ENCODE measurements at places on chromosomes 16 and 17. TPM values are rescaled to one million over a fixed set of nuclear protein-coding genes. Genes with fewer than 3 reads are reported as not detected.

Gene TSPAN10
- 0.48 TPM for total RNA-seq

Gene KRTAP9-8
- not detected for total RNA-seq

Gene SLFN12
- total RNA-seq: 13.6 TPM

Gene GRAP
- total RNA-seq: 43.4 TPM

Gene CDRT15
- total RNA-seq: not detected

Gene ACSM3
- total RNA-seq: 6.3 TPM

Gene SLC6A4
- total RNA-seq: not detected

Gene GPRC5C
- total RNA-seq: 0.96 TPM

Gene LHX1
- not detected for total RNA-seq

Gene KRTAP4-5
- total RNA-seq: not detected

Gene VASN
- total RNA-seq: not detected

Gene CCL17
- 2.5 TPM for total RNA-seq

Gene SSTR5
- total RNA-seq: not detected

Gene KRTAP2-1
- not detected for total RNA-seq

Gene EVI2B
- total RNA-seq: 102 TPM

Gene RAC3
- total RNA-seq: 6.0 TPM

Gene TBC1D3I
- total RNA-seq: 0.17 TPM

All from activated naive CD4-positive, alpha-beta T cell treated with anti-CD3 and anti-CD28 coated beads, Interleukin-2, amount 10 ng/mL, durations not matched to agents 5 hours and 36 hours (primary cell).